ENCODE measurements at places on chromosomes 12 and 14.

DNA sequence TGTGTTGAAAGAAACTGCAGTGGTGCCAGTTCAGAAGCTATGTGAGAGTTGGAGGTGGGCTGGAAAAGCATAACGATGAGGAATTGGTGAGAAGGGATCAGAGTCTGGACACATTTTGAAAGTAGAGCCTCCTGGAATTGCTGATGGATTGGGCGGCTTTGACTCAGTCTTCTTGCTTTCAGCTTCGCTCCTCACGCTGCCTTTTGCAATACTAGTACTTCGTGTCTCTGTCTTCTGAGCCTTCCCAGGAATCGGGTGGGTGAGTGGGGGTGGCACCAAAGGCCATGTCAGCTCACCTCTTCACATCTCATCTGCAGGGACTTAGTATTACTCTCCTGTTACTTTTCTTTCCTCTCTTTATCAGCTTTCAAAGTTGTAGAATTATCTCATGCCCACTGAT, 101.6 kb upstream of the RFX4 start:
- no peak for DNase-seq

DNA sequence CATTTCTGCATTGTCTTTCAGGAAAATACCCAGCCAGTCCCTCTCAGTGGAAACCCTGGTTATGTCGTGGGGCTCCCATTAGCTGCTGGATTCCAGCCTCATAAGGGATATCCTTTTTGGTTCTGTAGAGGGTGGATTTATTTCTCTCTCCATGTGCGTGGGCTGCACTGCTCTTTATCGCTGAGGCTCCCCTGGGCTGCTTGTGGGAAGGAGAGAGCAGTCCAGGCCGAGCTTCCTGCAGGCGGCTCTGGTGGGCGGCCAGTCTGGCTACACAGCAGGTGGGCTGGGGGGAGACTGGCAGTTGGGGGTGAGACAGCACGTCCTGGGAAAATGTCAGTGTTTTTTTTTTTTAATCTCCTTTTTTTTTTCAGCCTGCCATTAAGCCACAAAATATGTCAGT, 27.6 kb downstream of the TCTN1 start:
- no peak for DNase-seq

GRCh38 chr12:96989916-96990315, 82.9 kb downstream of the NEDD1 start:
- DNase-seq = no peak

- no peak for DNase-seq
Measured at GRCh38 chr14:100348784-100349685, 25.9 kb downstream of the SLC25A47 start.

DNA sequence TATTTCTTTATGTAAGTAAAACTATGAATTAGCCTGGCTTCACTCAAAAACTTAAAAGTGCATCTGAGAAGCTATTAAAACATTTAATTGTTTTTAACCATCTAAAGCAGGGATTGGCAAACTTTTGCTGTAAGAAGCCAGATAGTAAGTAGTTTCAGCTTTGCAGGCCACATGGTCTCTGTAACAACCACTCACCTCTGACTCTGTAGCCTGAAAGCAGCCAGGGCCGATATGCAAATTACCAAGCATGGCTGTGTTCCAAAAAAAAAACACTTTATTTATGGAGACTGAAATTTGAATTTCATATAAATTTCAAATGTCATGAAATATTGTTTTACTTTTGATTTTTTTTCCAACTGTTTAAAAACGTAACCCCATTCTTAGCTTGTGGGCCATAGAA, 95.3 kb downstream of the CIT start:
- no peak for DNase-seq

- no peak for DNase-seq
Measured at GRCh38 chr12:52690351-52691075, 10.3 kb upstream of the KRT1 start.

DNA sequence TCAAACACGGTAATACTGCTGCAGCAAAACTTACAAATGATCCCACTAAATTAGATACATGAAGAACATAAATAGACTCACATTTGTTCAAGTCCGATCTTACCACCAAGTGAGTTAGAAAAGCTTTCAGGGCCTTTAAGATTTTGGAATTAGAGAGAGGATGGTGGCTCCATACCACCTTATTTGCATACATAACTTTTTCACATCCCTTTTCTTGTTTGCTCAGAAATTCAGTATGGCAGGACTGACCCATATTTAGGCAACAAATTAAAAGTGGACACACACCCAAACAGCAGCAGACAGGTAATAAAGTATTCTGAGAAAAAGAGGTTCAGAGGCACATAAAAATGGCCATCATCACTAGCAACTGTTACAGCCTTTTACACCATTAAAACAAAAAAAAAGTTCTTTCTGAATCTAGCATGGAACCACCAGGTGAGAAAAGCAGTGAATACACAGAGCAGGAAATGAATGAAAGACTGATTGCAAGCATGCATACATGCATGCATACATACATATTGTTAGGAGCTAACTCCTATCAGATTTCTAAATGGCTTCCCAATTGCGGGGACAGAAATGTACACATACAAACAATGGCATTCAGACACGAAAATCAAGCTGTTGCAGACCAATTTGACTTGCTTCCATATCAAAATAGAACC, 23.3 kb downstream of the STXBP6 start:
- no peak for DNase-seq
